Spleen (tissue), 13 donors: ENCODE measurements at places on chromosomes 12 and 14. TPM values are rescaled to one million over a fixed set of nuclear protein-coding genes. Genes with fewer than 3 reads are reported as not detected.

The KCNMB4 gene
- polyA plus RNA-seq: 1.2 TPM

The TMEM121 gene
- polyA plus RNA-seq: 3.6 TPM

The TAS2R50 gene
- not detected for polyA plus RNA-seq

DNA sequence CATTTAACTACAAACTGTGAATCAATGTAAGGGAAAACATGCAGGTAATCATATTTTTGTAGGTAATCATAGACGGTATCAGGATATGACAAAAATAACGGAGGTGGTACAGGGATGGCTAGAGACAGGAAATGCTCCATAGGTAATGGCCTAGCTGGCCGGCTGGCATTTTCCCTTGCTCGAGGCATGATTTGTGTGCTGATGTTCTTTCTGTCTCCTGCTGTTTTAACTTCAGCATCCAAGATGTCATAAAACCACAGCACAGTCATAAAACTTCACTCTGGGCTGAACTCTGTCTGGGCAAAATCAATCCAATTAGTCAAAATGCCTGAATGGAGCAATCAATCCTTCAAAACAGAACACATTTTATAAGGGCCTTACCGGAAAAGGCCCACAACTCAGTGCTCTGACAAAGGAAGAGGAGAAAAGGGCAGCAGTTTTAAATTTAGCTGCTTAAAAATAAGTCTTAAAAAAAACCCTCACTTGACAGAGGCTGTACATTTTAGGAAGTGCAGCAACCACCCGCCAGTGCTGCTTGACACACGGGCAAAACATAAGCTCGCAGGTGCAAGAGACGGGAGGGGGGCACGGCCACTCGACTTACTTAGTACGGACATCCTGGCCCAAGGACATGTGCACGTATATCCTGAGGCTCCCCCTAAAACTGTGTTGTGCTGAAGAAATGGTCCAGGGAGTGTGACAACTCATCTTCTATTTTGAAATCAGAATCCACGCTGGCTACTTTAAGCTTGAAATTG lies 40.5 kb upstream of the GPR68 start:
- H3K36me3 ChIP-seq: peaks cover 79% of the 10 kb centered on the region
- no peak overlapping the region for H3K4me3 ChIP-seq
- no peak for DNase-seq
- H3K27me3 ChIP-seq: no peaks in the 10 kb centered on the region
- no peak overlapping the region for H3K27ac ChIP-seq

DNA sequence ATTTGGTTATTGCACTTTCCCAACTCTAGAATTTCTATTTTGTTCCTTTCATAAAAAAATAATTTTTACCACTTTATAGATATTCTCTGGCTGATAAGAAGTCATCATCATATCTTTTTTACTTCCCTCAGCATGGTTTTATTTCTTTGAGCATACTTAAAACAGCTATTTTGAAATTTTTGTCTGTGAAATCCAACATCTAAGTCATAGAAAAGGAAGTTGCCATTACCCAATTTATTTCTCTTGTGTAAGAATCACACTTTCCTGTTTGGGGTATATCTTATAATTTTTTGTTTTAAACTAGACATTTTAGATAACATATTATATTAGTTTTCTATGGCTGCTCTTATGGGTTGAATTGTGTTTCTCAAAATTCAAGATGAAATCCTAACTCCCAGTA lies 400.2 kb upstream of the OR4E1 start:
- H3K4me3 ChIP-seq: no peak overlapping the region
- DNase-seq: no peak

The CRADD gene
- 15.9 TPM for polyA plus RNA-seq

- peaks cover 6% of the 10 kb centered on the region for H3K4me1 ChIP-seq
- no peaks in the 10 kb centered on the region for H3K36me3 ChIP-seq
- H3K27me3 ChIP-seq: no peaks in the 10 kb centered on the region
- DNase-seq: no peak
- no peak overlapping the region for H3K27ac ChIP-seq
These were observed 190.2 kb upstream of the SLC38A2 start for GRCh38 chr12:46562625-46563225.

DNA sequence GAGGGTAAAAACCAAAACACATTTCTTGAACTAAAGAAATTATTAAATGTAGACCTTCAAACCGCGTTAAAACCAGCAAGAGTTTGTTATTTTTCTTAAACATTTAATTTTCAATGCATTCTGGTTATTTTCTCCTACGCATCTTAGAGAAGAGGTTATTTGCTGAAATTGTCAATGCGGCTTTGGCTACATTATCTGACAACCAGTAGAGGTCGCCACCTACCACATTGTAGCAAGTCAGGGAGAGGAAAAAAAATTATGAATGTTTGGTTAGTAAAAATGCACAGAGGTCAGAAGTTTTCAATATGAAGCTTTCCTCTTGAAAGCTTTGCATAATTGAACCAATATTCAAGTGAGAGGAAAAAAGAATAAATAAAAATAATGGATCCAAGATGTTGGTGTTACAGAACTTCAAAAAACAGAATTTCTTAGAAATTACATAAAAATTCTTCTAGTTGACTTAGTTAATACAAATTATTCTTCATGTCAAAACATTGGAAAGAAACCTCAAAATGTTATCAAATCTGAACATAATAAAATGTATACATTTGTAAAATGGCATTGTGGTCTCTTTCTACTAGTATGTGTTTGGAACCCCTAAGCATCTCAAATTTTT lies 159.4 kb upstream of the TMTC2 start:
- no peak overlapping the region for H3K4me3 ChIP-seq
- no peaks in the 10 kb centered on the region for H3K36me3 ChIP-seq
- H3K27ac ChIP-seq: no peak overlapping the region
- no peaks in the 10 kb centered on the region for H3K4me1 ChIP-seq
- no peaks in the 10 kb centered on the region for H3K27me3 ChIP-seq

GRCh38 chr14:31492759-31493498 lies 5.1 kb upstream of the GPR33 start:
- H3K4me3 ChIP-seq: no peak overlapping the region
- H3K4me1 ChIP-seq: peaks cover 25% of the 10 kb centered on the region
- no peaks in the 10 kb centered on the region for H3K27me3 ChIP-seq
- H3K36me3 ChIP-seq: no peaks in the 10 kb centered on the region
- no peak for DNase-seq
